Activated T-helper 1 cell treated with anti-CD3 and anti-CD28 coated beads, Interleukin-2, amount 50 U/mL, for 16 hours (primary cell): ENCODE measurements at places on chromosomes 2 and 18.

DNA sequence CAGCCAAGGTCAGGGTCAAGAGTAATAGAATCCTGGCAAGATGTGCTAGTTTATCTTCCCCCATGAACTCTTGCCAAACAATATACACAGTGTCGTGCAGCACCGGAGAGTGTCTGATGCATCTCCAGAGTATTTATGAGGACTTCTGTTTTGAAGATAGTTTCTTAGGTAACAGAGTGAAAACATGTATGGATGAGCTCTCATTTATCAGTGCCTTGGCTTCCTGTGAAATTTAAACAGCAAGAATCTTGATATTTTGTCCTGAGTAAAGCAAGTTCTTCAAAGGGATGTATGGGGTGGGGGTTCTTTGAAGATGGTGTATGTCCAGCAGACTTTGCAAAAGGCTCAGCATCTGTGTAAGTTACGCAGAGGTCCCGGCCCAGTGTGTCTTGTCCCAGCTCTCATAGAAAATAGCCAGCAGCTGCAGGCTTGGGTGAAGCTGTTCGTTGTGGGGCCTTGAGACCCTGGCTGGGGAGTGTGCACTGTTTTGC lies 361.0 kb upstream of the NT5C1B start:
- DNase-seq: no peak

DNA sequence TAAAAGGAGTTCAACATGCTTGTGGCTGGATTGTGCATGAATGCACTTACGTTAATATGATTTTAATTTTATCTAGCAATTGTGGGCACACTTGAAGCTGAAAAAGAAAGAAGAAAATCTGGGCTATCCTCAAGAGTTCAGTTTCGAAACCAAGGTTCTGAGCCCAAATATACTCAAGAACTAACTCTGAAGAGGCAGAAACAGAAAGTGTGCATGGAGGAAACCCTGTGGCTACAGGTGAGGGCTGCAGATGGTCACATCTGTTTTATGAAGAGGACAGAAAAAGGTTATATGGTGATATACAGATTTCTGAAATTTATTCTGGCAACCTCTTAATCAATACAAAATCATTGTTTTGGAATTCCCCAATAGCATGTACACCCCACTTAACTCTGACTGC lies 57.3 kb downstream of the ITGA6 start:
- no peak for DNase-seq

GRCh38 chr18:985212-985661 lies 80.6 kb downstream of the ADCYAP1 start:
- DNase-seq: no peak

GRCh38 chr18:80044072-80044471 lies 9.8 kb downstream of the RBFA start:
- no peak for DNase-seq

- DNase-seq: no peak
Measured at GRCh38 chr2:219398721-219399363, 11.1 kb upstream of the DNPEP start.
